ENCODE measurements at places on chromosomes 5 and 9.

- no peak for DNase-seq
Observed at GRCh38 chr5:169164481-169164925, 136.4 kb downstream of the SLIT3 start.

- DNase-seq: no peak
Observed at GRCh38 chr5:173535976-173536639, 80.3 kb downstream of the BOD1 start.

GRCh38 chr5:74822288-74822687 lies 43.9 kb downstream of the FAM169A start:
- no peak for DNase-seq

DNA sequence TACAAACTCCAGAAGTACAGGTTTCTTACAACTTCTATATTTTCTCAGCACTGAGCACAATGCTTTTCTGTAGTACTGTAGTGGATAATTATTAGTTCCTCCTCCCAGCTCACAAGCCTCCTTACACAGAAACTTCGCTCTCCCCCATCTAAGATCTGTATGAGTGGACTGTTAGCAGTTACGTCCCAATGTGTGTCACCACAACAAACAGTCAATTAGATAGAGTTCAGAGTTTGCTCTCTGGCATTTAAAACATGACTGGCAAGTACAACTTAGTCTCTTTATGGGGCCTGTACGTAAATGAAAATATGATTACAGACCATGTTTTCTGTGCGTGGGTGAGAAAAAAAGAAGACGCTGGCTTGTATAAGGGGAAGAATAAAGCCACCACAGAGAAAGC lies 631.4 kb upstream of the DMAC1 start:
- no peak for DNase-seq

- DNase-seq: no peak
Observed at GRCh38 chr5:7852542-7852941, 1.6 kb upstream of the CFAP90 start.

GRCh38 chr5:135455876-135456237 lies 3.7 kb upstream of the TIFAB start:
- DNase-seq: no peak

DNA sequence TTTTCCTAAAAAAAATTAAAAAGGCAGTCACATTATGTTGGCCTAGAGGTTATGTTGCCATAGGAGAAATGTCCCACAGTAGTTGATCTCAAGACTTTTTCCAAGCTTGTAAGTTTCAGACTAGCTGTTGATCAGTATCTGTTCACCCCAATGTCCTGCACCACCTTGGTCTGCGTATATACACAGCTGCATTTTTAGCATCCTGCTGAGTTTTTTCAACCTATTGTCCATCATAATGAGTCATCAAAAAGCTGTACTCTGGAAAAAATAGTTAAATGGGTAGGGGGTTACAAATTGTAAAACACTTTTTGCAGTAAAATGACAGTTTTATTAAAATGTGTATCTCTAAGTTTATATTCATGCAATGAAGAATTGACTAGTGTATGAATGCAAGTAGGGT lies 53.2 kb upstream of the TMEM171 start:
- DNase-seq: no peak

DNA sequence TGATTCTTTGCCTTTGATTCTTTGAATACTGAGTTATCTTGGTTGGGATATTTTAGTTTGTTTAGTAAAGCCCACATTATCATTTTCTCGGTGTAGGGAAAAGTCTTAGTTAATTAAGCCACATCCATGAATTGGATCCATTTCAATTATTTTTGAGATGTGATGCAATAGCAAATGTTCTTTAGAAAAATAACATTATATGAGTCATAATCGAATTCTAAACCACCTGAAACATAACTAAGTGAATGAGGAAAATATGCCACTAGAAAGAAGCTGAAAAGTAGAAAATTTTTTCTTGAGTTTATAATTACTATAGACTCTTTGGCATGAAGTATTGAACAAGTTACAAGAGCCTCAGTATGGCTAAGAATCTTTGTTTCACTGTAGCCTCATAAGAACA lies 17.5 kb upstream of the CCDC192 start:
- DNase-seq: no peak

- peak; percentile 57 for DNase-seq
Observed at GRCh38 chr9:6412487-6413364, at the start of gene UHRF2. Gene UHRF2, plus strand, starts transcription at chr9:6413199. Its CDS starts 292 bp downstream, at chr9:6413491.

DNA sequence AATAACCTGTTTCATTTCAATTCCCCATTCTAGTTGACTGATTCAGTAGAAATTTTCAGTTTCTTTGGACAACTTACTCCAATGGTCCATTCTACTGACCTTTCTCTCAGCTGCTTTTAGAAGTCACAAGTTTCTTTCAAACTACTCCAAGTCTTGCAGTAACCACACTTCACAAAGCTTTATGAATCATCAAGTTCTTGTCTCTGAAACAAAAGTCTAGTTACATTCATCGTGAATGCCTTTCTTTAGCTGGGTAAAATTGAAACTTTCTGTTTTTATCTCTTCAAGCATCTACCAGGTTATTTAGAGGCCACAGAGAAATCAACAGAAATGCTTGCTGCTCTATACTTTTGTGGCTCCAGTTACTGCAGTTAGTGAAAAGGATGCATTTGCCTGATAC lies 405.4 kb downstream of the TMEM232 start:
- no peak for DNase-seq

DNA sequence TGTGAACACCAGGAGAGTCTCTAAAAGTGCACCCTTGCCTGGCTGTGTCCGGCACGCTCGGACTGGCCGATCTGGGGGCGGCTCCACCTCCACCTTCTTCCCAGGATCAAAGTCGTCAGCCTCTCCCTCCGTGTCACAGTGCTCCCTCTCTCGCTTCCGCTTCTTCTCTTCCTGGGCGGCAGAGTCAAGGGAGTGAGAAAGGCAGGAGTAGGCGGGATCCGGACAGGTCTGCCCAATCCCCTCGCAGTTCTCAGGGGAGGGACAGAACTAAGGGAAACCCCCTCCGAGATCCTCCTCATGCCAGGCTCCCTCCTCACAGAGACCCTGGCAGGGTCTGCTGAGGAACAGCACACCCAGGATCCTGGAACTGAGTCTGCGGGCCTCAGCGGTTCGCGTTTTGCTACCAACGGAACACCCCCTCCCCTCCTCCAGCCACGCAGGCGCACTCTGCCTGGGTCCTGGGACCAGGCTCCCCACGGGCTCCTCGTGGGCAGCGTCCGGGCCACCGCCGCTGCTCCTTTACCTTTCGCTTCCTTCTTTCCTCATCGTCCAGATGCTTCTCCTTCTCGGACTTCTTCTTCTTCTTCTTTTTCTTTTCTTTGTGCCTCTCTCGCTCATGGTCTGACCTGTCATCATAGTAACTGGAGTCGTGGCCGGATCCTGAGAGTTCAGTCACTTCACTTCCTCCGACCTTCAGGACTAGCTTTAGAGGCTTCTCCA lies 1.3 kb downstream of the BRD9 start:
- DNase-seq: peak; percentile 19

GRCh38 chr9:5895782-5896181 lies 5.1 kb downstream of the MLANA start:
- no peak for DNase-seq

DNA sequence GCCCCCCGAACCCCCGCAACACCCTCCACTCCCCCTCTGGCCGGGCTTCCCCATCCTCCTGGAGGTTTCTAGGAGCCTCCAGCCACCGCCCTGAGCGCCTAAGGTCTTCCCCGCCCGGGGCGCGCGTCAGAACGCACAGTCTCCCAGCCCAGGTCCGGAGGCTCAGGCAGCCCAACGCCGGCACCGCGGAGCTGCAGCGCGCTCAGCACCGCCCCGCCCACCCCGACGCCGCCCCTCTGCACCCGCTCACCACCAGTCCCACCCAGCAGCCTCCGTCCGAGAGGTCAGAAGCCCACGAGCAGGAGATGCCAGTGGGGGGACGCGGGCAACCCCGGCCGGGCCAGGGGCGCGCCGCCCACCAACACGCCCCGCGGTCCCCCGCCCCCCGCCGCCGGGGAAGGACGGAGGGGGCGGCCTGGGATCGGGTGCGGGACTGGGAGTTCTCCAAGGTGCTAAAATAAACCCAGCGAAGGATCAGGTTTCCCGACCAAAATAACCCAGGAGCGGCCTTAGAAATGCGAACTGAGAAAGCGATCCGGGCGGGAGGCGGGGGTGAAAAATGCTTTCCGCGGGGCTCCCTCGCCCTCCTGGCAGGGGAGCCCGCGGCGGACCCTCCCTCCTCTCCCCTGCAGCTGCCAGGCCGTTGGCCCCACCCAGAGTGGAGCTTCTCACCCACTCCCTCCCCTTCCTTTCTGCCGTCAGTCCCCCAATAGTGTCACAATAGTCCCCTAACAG lies 6.5 kb upstream of the FAM78A start:
- no peak for DNase-seq

DNA sequence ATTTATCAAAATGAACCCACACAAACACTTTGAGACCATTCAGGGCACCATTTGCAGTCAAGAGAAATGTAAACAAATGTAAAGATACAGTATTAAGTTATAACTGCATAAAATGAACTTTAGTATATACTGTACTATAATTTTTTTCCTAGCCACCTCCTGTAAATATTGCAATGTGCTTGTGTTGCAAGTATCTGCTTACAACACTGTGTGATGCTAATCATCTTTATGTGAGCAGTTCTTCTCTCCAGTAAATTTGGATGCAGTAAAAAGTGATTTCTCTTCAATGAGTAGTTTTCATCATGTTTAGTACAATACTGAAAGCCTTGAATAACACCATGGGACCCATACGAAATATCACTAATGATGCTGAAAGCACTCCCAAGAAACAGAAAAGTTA lies 9.4 kb downstream of the G3BP1 start:
- no peak for DNase-seq

DNA sequence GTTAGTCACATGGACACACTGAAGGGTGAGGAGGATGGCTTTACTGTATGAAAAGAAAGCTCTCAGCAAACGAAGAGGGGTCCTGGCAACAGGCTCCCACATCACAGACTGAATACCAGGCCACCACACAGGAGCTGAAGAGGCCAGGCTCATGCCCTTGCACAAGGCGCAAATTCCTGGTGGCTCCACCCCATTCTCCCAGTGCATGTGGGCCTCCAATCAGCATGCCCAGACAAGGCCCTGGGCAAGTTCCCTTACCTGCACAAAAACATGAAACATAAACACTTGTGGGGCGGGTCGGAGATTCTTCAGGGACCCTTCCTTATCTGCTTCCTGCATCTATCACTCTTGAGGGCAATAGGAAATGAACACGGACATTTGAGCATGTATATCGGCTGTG lies 935.8 kb upstream of the EDIL3 start:
- no peak for DNase-seq

DNA sequence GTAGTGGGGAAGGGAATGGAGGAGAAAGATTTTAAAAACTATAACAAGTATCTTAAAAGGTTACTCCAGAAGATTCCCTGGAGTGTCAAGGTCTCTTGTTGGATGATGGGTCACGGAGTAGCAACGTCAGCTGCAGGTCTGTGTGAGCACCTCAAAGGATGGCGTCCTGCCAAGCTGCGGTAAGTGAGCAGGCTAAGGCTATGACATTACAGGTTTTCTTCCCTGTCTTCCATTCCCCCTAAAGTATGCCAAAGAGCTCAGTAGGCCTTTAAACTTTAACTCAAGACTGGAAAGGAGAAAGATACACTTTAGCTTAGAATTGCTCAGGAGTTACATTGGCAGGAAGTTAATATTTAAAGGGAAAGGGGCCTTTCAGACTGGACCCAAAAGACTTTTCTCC lies 17.5 kb downstream of the SPOCK1 start:
- DNase-seq: peak; percentile 42

GRCh38 chr9:34520505-34521385 lies 2.0 kb downstream of the ENHO start:
- DNase-seq: no peak

DNA sequence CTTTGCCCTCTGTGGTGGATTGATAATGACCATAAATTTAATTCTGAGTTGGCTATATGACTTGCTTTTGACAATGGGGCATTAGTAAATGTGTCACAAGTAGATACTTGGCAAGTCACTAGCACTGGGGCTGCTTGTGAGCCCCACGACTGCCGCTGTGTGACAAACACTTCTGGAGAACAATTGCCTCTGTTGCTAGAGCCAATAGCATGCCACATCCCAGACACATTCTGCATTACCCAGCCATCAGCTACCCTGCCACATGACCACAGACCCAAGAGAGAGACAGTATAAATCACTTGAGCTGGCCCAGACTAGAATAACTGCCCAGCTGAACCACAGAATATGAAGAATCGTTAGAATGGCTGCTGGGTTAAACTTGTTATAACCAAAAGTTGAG lies 753.2 kb upstream of the DMAC1 start:
- no peak for DNase-seq

DNA sequence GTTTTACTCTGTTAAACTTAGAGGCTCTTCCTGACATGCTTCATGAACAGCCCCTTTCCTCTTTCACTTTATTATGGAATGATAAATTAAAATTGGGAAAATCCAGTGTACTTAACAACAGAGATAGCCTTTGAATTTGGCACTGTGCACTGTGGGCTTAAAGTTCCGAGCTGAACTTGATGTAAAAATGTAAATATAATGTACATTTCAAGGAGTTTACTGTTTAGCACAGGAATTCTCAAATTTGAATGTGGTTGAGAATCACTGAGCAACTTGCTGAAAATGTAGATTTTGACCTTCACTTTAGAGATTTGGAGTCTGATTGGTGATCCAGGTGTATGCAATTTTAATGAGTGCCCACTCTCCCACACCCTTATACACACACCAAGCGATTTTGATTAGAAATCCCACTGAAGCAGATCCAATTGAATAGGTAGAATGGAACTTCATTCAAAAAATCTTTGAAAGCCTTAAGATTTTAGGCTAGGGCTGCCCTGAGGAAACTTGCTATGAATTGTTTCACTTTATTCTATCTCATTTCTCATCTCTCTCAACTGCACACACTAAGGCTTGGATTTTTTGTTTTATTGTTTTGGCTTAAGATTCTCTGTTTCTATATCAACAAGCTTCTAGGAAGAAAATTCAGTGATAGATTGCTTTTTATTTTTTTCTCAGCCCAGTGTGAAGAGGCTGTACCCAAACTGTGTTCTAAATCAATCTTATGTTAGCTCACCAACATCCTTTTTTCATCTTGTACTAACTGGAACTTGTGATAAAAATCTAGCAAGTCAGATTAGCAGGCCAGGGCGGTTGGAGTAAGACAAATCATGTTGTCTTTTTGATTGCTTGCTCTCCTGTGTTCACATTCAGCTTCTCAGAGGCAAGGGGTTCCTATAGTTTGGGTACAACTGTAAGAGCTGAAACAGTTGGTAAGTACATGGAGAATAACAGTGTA lies 22.9 kb downstream of the NUDT12 start:
- DNase-seq: no peak

DNA sequence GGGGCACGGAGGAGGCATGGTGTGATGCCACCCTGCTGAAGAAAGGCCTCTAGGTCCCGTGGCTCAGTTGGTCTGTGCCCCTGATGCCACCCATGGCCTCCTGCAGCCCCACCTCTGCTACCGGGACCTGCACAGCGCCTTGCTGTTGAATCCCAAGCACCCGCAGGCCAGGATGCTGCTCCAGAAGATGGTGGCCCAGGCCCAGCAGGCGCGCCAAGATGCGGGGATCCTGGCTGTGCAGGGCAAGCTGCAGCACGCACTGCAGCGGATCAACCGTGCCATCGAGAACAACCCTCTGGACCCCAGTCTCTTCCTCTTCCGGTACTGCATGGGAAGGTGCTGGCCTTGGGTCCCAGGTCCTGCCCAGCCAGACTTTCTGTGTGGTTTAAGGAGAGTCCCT lies 7.1 kb downstream of the TTC16 start:
- DNase-seq: no peak

Measured in epithelial cell of proximal tubule (primary cell).